ENCODE measurements at places on chromosomes 1 and 21.

GRCh38 chr1:206575165-206575893 is 36.9 kb downstream of the EIF2D start:
- ATAC-seq, result peak; percentile 78

DNA sequence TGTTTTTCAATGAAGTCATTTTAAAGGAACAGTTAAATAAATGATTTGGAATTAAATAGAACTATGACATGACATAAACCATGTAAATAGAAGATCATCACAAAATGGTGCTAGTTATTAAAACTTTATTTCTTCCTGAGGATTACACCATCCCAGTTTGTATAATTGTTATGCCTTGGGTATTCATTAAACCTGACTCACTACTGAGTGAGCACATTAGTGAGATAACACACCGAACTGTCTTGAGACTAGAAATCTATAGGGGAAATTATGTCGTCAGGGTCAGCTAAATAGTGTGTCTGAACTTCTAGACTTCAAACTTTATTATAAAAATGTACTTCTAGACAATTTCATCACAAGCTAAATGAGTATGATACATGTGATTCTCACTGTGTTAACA is 189.4 kb downstream of the NCAM2 start:
- no peak for ATAC-seq

GRCh38 chr1:99146129-99146848 is 118.0 kb upstream of the PLPPR4 start:
- ATAC-seq, result no peak

DNA sequence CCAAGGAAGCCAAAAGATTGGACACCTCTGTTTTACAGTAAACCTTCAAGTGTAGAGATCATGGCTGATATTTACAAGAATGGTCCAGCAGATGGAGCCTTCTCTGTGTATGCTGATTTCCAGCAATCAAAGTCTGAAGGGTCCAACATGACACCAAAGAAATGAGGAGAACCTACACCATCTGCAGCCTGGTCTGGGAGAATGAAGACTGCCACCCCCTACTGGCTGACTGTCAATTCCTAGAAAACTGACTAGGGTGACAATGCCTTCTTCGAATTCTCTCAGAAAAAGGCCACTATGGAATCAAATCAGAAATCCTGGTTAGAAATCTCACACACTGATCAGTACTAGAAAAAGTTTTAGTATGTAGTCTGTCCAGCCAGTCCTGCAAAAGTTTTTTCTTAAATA is 83.3 kb downstream of the CDC42BPA start:
- ATAC-seq, result no peak

- ATAC-seq, result no peak
Measured at GRCh38 chr1:33822396-33822795, 41.5 kb upstream of the HMGB4 start.

DNA sequence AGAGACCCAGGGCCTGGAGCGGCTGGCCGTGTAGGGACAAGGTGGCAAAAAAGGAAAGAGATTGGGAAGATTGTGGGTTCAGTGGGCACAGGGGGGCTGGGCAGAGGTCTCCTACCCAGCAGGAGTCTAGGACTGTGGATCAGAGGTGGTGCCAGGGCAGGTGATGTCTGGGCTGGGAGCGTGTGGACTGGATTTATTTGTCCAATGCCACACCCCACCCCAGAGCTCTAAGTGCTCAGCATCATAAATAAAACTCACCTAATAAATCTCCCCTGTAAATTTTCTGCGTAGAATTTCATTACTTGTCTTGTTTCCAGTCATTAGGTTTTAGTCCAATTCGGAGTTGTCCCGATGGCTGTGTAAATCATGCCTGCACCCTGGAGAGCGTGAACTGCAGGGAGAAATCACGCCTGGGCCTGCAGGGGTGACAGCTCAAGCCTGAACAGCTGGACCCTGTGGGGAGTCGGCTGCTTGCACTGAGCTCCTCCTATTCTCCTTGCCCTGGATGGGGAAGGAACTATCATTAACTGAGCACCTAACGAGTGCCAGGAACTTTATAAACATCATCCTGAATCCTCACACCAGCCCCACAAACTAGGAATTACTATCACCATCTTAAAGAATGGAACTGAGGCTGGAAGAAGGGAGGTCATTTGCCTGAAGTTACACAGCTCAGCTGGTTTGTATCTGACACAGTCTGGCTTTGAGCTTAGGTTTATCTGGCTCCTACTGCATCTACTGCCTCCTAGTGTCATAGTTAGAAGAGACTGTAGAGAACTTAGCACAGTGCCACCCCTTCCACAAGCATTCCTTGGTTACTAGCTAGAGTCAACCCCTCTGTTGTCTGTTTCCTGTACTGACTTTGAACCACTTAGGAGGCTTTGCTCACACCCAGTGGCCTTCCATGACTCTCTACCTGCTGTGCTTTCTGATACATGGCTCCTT is 25.0 kb upstream of the POU3F1 start:
- ATAC-seq, result no peak

- ATAC-seq, result no peak
Measured at GRCh38 chr1:242055749-242056320, 56.9 kb upstream of the MAP1LC3C start.

- no peak for ATAC-seq
Measured at GRCh38 chr1:8716238-8716637, 101.2 kb downstream of the RERE start.

- ATAC-seq, result no peak
Measured at GRCh38 chr21:38280867-38281266, 24.1 kb downstream of the KCNJ15 start.

DNA sequence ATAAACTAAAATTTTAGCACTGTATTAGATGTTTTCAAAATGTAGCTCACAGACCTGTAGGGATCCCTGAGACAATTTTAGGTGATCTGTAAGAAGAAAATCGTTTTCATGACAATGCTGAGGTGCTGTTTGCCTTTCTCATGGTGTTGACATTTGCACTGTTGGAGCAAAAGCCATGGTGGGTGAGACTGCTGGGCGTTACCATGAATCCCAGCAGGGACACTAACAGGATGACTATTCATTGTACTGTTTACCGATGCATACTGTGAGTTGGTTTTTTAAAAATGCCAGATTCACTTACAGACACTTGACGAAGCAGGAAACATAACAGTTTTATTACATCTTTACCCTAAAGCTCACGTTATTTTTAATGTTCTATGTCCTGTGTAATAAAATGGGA is 468.5 kb downstream of the PCP4 start:
- ATAC-seq, result no peak

DNA sequence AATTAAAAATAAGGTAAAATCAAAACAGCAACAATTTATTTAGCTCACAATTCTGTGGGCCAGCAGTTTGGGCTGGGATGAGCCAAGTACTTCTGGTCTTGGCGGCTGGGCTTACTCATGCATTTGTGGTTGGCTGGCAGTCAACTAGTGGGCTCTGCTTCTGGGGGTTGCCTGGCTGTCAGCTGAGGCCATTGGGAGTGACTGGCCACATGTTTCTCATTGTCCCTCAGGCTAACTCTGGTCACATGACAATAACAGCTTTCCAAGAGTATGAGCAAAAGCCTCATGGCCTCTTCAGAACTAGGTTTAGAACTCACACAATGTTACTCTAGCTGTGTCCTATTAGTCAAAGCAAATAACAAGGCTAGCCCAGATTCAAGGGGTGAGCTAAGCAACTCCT is 15.6 kb upstream of the CHIA start:
- ATAC-seq, result peak; percentile 85

- peak; percentile 37 for ATAC-seq
Measured at GRCh38 chr1:185156288-185156853, 382 bp downstream of the TRMT1L start.

DNA sequence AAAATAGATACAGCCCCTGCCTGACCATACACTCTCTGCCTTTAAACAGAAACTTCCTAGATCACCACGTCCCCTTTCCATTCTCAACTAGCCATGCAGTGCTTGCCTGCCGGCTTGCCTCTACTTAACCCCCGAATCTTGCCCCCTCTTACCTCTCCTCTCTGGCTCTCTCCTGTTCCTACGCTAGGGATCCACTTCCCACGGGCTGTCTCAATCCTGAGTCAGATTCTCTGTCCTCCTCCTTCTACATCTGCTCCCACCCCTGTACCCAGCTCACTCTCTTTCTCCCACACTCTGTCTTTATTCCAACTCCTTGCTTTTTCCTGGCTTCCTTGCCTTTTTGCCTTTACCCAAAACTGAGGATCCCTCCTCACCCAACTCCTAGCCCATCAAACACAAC is 29.3 kb downstream of the ATF3 start:
- ATAC-seq, result no peak

DNA sequence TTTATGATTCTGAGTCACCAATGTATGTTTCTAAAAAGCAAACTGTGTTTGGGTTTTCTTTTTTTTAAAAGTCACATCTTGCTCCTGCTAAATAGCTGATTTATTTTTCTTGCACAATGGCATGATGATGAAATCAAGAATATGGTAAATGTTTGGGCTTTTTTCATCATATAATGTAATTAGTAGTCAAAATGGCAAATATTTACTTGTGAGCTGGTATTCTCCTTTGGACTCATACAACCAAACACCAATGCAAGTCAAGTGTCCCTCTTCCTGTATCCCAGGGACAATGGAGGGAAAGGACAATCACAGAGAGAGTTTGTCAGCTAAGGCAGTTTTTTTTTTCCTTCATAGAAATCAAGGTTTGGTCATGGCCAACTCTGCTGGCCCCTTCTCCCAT is 94.6 kb upstream of the RALGPS2 start:
- ATAC-seq, result no peak

- no peak for ATAC-seq
Measured at GRCh38 chr1:58204284-58204683, 342.2 kb downstream of the OMA1 start.

Measured in gastroesophageal sphincter (tissue), 4 donors.